ENCODE measurements at places on chromosomes 7 and 10.

DNA sequence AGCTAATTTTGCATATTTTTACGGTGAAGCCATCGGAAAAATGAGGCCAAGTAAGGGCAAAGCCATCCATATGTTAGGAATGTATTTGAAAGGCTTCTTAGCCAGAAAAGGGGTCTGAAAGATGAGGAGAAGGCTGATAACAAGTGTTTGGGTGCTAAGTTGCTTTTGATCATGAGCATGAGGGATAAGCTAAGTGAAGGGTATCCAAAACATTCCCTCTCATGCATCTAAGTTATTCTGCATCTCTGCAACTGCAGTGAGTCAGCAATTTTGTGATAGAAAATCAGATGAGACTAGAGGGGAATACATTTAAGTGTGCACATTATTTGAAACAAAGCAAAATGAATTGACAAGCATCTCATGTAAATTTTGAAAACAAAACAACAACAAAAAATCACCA, 282.8 kb downstream of the GPR158 start:
- DNase-seq, result no peak

DNA sequence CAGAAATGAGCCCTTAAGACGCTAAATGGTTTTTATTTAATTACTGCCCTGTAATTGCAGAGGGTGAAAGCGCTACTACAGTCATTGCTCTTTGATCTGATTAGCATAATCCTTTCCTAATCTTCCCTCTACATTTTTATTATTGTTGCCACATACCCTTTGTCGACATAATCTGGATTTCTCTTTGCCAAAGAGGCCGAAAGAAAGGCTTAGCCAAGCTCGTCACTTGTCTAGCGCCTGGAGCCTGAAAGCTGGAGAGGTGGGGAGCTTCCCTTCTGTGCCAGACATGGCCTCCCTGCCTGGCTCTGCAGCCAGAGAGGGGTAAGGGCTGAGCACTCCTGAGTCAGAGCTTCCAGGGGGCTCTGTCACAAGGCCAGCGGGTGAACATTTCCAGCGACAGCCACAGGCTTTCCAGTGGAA, 145.9 kb downstream of the PRKAG2 start:
- DNase-seq, result no peak

GRCh38 chr10:11530806-11531205, 80.6 kb downstream of the USP6NL start:
- no peak for DNase-seq

GRCh38 chr7:1691601-1692514, 21.8 kb downstream of the ELFN1 start:
- no peak for DNase-seq

DNA sequence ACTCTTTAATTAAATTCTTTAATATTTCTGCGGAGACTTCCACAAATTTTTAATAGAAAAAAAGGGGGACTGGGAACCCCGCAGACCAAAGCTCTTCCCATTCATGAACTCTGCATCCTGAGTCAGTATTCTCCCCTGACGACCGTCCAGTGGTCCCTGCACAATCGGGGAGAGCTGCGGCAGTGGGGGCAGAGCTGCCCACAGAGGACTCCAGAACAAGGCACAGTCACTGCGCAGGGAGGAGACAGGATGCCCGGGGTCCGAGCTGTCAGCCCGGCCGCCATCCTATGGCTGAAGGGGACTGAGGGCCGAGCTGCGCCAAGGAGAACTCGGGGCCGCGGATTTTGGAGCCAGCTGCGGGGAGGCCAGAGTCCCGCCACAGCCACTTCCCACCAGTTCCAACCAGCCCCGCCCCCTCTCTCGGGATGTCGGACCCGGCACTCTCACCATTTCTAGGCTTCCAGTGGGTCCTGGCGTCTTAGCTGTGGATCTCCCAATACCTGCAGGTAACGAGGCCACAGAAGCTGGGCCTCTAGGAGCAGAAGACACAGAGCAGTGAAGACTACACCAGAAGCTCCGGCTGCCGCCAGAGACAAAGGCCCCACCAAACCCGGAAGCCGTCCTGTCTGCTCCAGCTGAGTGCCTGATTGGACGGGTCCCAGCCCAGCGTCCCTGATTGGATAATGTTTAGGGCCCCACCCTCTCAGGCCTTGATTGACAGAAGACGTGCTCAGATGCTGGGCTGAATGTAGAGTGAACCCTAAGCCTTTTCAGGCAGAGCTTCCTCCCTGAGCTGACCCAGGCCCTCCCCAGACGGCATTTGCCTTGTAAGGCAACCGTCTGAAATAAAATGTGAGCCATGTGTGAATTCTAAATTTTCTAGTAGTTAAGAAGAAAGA, at the start of gene ERV3-1:
Gene ERV3-1 (minus strand): TSS at position 594 of the 899 bp plus-strand sequence. CDS start 13,661 bp downstream, outside the sequence.
- DNase-seq, result peak; percentile 95

- no peak for DNase-seq
Observed at GRCh38 chr10:120943542-120943941, 92.4 kb downstream of the WDR11 start.

- no peak for DNase-seq
Observed at GRCh38 chr7:89926701-89927100, 227.6 kb upstream of the STEAP1 start.

DNA sequence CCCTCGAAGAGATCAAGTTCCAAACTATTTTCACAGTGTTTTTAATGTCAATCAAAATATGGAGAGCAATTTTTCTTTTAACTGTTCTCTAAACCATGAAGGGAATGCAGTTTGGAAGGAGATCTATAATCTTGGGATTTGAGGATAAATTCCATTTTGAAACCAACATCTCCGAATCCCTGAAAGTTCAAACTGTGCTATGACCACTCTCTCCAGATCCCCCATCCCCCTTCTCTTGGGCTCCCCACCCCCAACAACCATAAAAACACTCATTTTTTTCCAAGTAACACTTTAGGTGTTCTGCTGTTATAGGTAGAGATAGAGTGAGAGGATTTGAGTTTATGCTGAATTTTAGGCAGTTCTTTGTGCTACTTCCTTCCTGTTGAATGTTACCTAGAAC, 1.7 kb downstream of the CALD1 start:
- no peak for DNase-seq

- peak; percentile 42 for DNase-seq
Observed at GRCh38 chr10:112279433-112279832, 3.8 kb upstream of the TECTB start.

GRCh38 chr10:42491001-42491592, 147.3 kb downstream of the ZNF33B start:
- DNase-seq, result peak; percentile 23

GRCh38 chr7:82131215-82131614, 312.4 kb downstream of the CACNA2D1 start:
- no peak for DNase-seq

GRCh38 chr7:134632937-134633540, 13.6 kb upstream of the BPGM start:
- peak; percentile 48 for DNase-seq

- DNase-seq, result peak; percentile 95
Observed at GRCh38 chr10:102629661-102630614, 14.3 kb upstream of the TRIM8 start.

DNA sequence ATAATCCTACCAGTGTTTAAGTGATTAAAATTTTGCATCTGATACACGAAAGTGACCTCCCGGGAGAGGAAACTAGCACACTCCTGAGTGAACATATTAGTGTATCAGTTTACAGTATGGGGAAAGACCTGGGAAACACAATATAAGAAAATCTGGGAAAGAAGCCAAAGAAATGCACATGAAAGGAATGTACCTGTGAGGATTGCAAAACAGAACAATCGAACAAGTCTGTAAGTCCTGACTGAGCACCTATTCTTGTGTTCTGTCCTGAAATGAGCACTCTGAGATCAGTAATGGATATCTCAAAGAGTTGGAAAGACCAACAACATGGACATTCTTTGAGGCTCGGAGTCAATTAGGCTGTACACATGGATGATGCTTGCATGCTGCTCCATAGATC, 554.7 kb downstream of the SORCS3 start:
- no peak for DNase-seq

Data from fibroblast of skin of right biceps (primary cell).